ENCODE measurements at places on chromosomes 7 and 10.
A peak's percentile ranks its signal among the peaks of the same experiment; 100 is the strongest.

- no peak for DNase-seq
These were observed 298.7 kb upstream of the NFE2L3 start for GRCh38 chr7:25853314-25853713.

DNA sequence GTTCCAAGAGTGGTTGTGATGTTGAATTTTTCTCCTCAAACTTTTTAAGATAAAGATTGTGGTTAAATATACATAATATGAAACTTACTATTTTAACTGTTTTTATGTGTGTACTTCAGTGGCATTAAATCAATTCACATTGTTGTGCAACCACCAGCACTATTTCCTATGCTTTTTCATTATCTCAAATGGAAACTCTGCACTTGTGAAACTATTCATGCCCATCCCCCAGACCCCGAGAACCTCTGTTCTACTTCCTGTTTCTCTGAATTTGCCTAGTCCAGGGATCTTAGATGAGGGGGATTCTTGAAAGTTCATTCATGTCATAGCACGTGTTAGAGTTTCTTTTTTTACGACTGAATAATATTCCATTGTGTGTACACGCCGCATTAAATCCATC, 67.0 kb downstream of the WDR37 start:
- no peak for DNase-seq

- no peak for DNase-seq
These were observed 393.4 kb downstream of the SORCS1 start for GRCh38 chr10:106771154-106771553.

DNA sequence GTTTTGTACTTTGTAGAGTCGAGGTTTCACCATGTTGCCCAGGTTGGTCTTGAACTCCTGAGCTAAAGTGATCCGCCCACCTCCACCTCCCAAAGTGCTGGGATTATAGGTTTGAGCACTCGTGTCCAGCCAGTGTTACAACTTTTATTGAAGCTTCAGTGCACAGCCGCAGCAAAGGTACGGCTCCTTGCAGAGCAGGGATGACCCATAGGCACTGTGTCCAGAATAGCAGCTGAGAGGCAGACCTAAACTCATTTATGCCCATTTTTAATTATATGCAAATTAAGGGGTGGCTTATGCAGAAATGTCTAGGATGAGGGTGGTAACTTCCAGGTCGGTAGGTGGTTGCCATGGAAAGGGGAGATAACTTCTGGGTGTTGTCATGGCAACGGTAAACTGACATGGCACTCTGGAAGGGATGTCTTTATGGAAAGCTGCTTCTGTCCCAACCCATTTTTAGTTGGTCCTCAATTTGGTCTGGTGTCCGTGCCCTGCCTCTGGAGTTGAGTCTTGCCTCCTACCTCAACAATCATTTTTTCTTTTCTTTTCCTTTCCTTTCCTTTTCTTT, 22.7 kb downstream of the NYAP1 start:
- DNase-seq = peak; percentile 18

GRCh38 chr10:32073128-32073527, 16.9 kb upstream of the KIF5B start:
- no peak for DNase-seq

DNA sequence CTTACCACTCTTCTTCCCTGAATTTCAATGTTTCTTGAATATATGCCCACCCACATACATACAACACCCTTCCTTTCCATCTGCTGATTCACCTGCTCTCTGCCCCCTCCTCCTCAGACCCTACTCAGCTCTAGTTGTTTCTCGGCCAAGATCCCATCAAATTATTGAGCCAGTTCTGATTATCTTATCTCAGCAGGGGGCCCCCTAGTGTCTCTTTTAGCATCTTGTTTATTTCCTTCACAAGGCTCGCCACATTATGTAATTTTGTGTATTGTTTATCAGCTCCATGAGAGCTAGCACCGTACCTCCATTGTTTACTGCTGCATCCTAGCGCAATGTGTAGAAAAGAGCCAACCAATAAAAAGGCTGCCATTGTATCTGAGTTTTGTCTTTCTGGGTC, 71.9 kb downstream of the FAM13C start:
- no peak for DNase-seq

GRCh38 chr10:100528921-100529474, 673 bp downstream of the NDUFB8 start:
- DNase-seq = peak; percentile 42

DNA sequence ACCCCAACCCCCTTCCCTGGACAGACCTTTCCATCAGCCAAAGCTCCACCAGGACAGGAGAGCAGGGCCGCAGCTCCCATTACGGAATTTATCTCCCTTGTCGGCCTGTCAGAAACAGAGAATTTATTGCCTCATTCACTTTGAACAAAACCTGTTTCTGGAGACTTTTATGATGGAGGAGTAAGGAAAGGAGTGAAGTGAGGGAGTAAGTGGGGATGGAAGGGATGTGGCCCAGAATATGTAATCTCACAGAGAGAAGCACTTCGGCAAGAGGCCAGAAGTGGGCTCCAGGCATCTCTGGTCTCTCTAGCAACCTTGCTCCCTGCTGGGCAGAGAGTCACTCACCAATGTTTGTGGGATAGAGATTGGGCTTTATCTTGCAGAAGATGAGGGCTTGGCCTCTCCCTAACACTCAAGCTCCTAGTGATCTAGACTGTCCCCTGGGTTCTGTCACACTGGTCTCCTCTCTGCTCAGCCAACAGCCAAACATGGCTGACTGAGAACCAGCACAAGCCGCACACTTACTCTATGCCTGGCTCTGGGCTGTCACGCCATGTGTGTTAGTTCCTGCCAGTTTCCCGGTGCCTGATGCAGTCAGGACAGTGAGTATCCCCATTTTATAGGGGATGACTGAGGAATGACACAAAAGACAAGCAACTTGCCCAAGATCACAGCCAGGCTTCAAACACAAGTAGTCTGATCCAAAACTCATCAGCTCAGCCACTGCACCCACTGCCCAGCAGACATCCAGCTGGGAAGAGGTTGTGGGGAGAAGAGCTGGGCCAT, 149.4 kb upstream of the ZMIZ1 start:
- no peak for DNase-seq

DNA sequence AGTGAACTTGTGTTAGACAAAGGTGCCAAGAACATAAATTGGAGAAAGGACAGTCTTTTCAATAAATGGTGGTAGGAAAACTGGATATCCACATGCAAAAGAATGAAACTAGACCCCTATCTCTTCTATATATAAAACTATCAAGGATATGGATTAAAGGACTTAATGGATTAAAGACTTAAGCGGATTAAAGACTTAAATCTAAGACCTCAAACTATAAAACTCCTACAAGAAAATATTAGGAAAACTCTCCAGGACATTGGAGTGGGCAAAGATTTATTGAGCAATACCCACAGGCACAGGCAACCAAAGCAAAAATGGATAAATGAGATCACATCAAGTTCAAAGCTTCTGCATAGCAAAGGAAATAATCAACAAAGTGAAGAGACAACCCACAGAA, 242.9 kb upstream of the MEOX2 start:
- no peak for DNase-seq

DNA sequence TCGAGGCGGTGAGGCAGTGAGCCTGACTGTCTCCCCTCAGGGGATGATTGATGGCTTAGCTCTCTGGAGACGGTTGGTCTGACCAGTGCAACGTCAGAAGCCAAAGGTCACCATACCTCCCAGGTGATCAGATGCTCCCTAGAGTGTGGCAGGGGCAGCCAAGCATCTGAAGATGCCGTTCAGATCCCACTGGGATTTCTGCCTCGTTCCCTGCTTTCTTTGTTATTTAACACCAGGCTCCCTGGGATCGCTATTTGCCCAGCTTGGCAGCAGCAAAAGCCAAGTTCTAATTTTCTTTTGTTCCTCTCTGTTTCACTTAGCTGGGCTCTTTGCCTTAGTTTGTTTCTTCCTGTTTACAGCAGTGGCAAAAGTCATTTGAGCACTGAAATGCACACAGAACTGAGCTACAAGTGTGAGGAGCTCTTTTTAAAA, 53.5 kb upstream of the SVIL start:
- DNase-seq = no peak

DNA sequence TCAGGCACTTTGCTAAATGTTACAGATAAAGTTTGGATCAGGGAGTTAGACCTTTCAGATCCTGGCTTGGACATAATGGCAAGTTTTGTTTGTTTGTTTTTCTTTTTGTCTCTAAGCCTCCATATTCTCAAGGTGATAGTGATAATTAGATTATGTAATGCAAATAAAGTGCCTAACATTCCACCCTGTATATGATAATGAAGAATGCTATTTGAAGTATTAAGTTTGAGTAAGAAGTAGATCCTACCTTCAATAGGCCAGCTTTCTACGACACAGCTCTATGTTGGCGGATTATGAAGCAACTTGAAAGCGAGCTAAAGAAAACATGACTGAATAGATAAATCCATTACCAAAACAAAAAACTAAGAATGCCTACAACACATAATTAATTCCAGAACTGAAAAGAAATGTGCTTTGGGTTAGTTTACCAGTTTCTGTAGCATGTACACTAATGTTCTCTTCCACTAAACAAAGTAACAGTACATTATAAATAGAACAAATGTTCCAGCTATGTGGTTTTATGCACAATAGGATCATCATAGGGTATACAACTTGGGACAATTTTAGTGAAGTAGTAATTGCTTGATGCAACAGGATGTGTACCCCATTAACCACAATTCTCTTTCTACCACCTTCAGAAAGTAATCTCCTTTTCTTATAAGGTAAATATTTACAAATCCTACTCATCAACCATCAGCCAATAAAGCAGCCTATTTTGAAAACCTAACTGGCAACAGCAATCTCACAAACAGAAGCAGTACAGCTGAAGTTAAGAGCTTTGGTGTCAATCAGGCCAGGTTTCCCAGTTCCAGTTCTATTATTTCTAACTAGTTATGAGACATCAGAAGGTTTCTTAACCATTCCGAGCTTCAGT, 1.5 kb downstream of the SEM1 start:
- DNase-seq = no peak

DNA sequence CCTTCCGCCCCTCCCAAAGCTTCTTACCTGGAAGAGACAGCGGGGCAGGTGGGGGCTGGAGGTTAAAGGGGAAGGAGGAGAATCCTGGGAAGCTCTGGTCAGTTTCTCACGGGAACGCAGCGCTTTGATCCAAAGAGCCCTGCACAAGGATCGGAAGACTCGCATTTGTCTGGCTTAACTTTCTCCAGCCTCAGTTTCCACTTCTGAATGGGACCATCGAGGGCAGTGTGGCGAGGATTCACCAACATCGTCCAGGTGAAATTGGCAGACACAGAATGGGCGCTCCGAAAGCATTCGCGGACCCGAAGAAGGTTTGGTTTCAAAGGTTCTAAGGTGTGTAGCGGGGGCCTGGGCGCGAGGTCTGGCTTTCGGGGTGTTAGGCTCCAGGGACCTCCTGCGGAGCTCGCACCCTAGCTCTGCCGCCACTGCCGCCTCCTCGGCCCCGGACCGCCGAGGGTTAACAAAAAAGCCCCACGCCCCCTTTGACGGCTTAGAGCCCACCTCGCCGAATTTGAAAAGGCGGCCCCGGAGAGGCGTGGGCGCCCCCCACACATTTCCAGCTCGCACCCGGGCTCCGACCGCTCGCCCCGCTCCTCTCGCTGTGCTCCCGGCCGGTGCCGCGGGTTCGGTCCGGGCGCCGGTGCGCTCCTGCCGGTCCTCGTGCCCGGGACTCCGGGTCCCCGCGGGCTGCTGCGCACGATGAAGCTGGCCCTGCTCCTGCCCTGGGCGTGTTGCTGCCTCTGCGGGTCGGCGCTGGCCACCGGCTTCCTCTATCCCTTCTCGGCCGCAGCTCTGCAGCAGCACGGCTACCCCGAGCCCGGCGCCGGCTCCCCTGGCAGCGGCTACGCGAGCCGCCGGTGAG, at the start of gene COL26A1:
COL26A1 (plus strand) TSS at position 542 of the 862 bp plus-strand sequence; CDS start at position 700, 158 bp downstream.
- DNase-seq = no peak

GRCh38 chr7:37205451-37205850, 243.2 kb downstream of the ELMO1 start:
- no peak for DNase-seq

DNA sequence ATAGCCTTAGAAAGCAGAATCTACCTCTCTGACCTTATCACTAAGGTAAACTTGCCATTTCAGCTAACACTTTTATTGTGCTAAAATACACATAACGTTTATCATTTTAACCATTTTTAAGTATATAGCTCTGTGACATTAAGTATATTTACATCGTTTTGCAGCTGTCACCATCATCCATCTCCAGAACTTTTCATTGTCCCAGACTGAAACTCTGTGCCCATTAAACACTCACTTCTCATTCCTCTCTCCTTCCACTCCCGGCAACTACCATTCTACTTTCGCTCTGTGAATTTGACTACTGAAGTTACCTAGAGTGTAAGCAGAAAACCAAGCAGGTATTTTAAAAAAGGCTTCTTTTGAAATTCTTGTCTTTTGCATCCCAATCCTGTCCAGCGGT, 1.3 kb downstream of the DDX50 start:
- DNase-seq = no peak

DNA sequence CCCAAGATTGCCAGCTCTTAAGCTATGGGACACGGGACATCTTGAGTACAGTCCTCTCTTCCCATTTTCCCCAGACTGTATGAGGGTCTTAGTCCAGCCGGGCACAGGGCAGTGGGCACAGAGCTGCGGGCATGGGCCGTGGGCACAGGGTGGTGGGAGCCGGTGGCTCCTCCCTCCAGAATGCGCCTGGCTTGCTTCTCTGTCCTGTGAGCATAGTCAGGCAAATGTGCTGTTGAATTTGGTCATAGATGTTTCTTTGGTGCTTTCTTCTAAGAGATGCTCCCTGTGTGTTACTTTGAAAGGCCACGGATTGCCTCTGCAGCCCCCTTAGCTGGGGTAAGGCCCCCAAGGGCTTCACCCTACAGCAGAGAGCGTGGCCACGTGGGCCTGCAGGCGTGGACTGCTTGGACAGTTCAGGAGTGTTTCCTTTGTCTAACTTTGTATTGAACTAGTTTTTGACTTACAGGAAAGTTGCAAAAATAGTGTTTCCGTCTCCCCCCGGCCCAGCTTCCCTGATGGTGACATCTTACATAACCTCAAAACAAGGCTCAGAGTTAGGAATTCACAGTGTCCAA, 24.7 kb downstream of the LRRC27 start:
- DNase-seq = no peak

- DNase-seq = no peak
These were observed 380.7 kb downstream of the RPS24 start for GRCh38 chr10:78414380-78414779.

GRCh38 chr10:88538048-88538447, 45.1 kb downstream of the RNLS start:
- DNase-seq = no peak

Measured in caudate nucleus (tissue), 63 donors.